Hippocampal formation (tissue), 2 donors: ENCODE measurements at places on chromosomes 7 and 10.

DNA sequence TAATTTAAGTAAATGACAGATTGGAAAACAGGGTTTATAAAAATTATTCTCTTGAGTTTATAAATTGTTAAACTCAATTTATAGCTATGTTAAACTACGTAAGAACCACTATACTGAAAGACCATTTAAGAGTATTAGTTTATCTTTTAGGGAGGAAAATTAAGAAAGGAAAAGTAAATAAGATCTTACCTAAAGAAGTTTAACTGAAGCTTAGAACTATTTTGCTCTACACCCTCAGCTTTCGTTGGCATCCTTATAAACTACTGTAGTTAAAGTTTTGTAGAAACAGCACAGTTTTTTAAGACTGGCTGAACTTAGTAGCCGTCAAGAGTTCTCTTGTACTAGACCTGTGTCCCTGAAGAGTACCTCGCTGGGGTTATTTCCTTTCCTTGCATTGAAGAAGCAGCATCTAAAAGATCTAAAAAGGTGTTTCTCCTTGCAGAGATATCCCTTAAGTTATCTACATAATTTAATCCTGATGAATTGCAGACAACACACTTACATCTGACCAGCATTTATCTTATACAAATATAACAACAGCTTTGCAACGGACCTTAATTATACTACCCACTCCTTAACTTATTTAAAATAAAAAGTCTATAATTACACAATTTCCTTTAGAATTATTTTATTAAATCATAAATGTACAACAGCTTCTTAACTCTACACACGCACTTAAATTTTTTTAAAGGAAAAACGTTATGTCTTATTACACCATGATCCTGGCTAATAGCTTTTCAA, 9.1 kb downstream of the HNRNPA2B1 start:
- no peak for DNase-seq

DNA sequence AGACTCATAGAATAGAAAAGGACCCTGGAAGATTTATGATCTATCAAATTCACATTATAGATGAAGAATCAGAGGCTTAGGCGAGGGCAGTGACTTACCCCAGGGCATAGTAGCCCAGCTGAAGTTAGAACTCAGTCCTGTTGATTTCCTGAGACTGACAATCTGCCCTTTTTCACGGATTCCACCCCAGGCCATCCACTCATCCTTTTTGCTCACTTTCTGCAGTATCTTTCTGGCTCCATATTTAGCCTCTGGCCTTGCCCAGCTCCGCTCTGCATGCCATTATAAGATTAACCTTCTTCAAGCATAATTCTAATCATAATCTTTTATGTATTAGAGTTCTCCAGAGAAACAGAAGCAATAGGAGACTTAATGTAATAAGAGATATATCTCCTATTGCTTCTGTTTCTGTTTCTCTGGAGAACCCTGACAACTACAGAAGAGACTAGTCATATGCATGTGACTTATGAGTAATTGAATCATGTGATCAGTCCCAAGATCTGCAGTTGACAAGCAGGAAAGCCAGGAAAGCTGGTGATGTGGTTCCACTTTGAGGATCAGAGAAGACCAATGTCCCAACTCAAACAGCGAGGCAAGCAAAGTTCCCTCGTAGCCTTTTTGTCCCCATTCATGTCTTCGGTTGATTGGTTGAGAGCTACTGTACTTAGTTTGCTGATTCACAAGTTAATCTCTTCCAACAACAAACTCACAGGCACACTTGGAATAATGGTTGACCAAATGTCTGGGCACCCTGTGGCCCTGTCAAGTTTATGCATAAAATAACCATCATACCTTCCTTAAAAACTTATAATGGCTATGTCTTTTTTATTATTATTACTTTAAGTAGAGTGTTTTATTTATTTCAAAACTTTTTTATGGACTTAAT, 412.1 kb downstream of the SUGCT start:
- DNase-seq: no peak

DNA sequence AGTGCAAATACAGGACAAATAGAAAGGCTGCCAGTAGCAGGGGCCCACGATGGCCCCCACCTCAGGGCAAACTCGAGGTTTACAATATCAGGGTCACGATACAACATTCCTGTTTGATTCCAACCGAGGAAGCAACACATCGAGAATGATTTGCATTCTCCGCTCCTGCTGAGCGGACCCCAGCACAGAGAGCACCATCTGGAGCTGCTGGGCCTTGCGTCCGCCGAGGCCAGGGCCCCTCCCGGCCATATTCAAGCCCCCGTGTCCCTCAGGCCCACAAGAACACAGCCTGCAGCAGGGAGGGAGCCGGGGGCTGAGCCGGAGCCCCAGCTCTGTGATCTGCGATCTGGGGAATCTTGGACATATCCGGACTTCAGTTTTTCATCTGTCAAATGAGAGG, 84.3 kb downstream of the PRKAG2 start:
- no peak for DNase-seq

- DNase-seq: no peak
These were observed 12.6 kb downstream of the DPYSL4 start for GRCh38 chr10:132199268-132199853.

DNA sequence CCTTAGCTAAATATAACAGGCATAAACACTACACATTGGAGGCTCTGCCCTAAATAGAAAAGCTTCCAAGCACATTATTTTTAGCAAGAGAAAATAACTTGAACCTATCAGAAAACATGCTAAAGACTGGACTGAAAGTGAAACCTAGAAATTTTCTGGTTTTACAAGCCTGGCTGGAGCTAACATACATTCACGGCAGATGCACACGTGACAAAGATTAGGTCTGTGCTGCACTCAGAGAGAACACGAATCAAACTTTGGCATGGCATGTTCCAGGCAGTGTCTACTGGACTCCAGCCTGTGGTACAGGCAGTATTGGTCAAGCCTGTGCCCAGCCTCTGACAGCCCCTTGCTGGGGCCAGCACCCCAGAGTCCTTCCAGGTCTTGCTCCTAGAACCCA, 94.1 kb upstream of the PCBD1 start:
- no peak for DNase-seq

DNA sequence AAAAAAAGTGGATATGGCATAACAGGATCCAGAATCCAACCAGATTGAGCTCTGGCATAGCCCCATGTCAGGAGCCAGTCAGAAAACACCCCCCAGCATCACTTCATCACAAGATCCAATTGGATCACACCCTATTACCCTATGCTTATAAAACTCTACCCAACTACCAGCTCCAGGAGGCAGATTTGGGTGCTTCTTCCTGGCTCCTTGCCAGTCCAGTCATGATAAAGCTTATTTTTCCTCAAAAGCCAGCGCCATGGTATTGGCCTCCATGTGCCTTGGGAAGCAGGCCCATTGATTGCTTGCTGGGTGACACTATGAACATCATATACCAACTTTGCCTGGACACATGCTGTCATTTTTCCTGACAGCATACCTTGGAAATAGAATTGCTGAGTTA, 281.4 kb upstream of the MKLN1 start:
- no peak for DNase-seq

- DNase-seq: no peak
These were observed 663.5 kb downstream of the SORCS1 start for GRCh38 chr10:106500925-106501525.

DNA sequence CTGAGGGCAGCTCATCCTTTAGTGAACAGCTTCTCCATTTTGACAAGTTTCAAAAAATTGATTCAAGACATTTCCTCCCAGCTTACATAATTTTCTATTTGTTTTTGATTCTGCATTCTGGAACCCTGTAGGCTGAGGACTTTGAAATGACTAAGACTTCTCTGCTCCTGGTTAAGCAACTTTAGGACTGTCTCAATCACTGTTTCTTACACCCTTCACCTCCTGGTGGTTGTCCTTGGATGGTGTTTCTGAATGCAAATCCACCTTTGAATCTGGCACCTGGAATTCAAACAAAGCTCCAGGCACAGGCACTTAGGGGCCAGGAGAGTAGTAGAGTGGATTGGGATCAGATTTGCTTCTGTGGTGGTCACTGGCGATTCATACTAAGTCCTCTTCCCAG, 595.5 kb downstream of the LRMDA start:
- no peak for DNase-seq

GRCh38 chr10:13527864-13528122, 1.0 kb downstream of the BEND7 start:
- DNase-seq: no peak
